ENCODE measurements at places on chromosomes 5 and 9.

DNA sequence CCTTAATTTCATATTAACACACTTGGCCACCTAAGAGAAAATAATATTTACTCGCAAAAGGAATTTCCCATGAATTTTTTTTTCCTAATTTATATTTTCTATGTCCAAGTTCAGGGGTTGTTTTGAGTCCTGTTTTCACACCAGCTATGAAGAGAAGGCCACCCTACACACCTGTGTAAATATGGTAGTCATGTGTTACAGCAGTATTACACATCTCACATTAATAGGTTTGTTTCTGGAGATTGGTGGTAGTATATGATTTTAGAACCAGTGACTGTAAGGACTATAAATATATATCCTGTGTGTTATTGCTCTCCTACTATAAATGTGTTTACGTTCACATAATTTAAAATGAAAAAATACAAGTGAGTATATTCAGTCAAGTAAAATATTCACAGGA is 147.5 kb downstream of the PAM start:
- DNase-seq = no peak

- DNase-seq = no peak
Measured at GRCh38 chr5:145824040-145824439, 11.1 kb downstream of the PRELID2 start.

GRCh38 chr5:80757290-80757689 is 102.5 kb upstream of the DHFR start:
- no peak for DNase-seq

GRCh38 chr5:135025730-135026644 is 8.0 kb downstream of the PITX1 start:
- no peak for DNase-seq

DNA sequence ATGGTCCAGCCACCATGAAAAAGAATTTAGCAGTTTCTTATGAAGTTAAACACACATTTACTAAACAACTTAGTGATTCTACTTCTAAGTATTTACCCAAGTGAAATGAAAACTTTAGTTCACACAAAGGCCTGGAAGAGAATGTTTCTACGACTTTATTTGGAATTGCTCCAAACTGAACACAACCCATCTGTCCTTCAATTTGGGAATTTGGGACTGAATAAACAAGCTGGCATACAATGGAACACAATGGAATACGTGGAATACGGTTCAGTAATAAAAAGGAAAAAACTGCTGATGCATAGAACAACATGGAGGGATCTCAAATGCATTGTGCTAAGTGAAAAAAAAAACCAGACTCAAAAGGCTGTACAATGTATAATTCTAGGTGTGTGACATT is 44.6 kb upstream of the BASP1 start:
- no peak for DNase-seq

DNA sequence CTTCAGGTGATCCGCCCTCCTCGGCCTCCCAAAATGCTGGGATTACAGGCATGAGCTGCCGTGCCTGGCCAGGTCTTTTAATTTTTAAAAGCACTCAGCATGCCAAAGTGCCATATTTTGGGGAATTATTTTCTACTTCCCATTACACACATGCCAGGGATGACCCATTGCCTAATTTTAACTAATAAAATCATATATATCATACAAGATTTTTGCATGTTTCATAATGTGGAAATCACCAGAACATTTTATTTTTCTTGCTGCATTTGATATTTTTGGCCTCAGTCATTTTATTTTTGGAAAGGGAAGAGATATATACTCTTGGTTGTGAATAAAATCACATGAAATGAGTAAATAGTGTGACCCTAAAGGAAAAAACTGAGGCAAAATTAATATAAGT is 45.3 kb upstream of the TENT2 start:
- DNase-seq = no peak

DNA sequence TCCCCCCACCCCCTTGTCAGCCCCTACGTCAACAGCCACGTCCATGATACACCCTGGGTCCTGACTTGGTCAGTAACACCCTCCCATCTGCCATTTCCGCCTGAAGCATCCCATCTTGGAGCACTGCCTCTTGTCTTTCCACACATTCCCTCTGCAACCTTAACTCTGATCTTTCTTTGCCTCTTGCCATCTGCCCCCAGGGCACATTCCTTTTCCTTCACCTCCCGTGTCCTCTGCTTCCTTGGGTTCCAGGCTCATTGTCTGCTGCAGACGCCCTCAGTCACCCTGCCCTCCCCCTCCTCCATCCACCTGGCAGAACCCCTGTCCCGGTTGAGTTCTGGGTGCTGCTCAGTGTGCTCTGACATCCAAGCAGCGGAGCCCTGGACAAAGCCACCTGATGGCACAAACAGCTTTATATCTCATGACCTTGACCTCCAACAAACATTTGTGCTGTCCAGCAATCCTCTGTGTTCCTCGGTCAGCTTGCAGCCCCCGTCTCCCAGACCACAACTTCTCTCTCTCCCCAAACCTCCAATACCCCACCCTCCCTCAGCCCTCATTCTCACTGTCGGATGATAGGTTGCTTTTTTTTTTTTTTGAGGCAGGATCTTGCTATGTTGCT is 97.7 kb upstream of the IER5L start:
- no peak for DNase-seq

DNA sequence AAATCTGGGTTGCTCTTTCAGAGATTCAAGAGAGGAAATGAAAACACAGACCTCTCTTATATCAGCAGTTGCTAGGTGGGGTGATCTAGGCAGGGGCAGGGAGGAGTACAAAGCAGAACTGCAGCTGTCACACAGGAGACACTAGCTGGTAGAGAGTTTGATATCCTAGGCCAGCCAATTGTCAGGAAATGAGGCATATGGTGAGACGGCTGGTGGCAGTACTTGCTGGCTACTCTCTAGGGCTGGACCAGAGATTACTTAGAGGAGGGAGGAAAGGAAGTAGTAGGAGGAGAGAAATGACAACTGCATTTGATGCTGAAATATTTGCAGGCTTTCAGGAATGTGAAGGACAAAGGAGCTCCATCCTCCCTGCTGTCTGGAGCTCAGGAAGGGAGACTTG is 113.8 kb downstream of the TRIM32 start:
- no peak for DNase-seq
